ENCODE measurements at places on chromosomes 3 and 15. TPM values are rescaled to one million over a fixed set of nuclear protein-coding genes. Genes with fewer than 3 reads are reported as not detected.

Gene MOBP
- not detected for total RNA-seq

Gene DPPA2
- total RNA-seq = not detected

Gene CP
- total RNA-seq = not detected

Gene TMEM108
- total RNA-seq = not detected

Gene NRG4
- not detected for total RNA-seq

Gene ROPN1
- total RNA-seq = not detected

Gene ZIC4
- total RNA-seq = not detected

Gene HYAL2
- 6.8 TPM for total RNA-seq

Gene GATM
- total RNA-seq = 1.6 TPM

Gene B3GNT5
- 0.86 TPM for total RNA-seq

Gene PPP2R3A
- total RNA-seq = 0.05 TPM

Gene GNAT1
- not detected for total RNA-seq

Gene NGRN
- total RNA-seq = 29.8 TPM

Gene CACNA2D2
- 0.95 TPM for total RNA-seq

Gene B2M
- 6,300 TPM for total RNA-seq

Gene SLC35G2
- 0.16 TPM for total RNA-seq

Gene GRK7
- not detected for total RNA-seq

Gene MME
- total RNA-seq = not detected

Gene HRG
- not detected for total RNA-seq

Gene KCNAB1
- total RNA-seq = not detected

Gene ERICH6
- total RNA-seq = 0.21 TPM

Gene CCR9
- 0.08 TPM for total RNA-seq

Measured in activated CD8-positive, alpha-beta T cell treated with anti-CD3 and anti-CD28 coated beads, Interleukin-2, amount 10 ng/mL, durations not matched to agents 7 days and 5 days (primary cell).